ENCODE measurements at places on chromosomes 5 and 9. TPM values are rescaled to one million over a fixed set of nuclear protein-coding genes. Genes with fewer than 3 reads are reported as not detected.

GRCh38 chr9:4111233-4112008, 188.4 kb downstream of the GLIS3 start:
- H3K4me1 ChIP-seq: peaks cover 10% of the 10 kb centered on the region
- no peak for DNase-seq
- peak overlapping the region; percentile 20 for H3K4me3 ChIP-seq

- no peak overlapping the region for H3K4me3 ChIP-seq
- DNase-seq: no peak
- H3K4me1 ChIP-seq: peaks cover 9% of the 10 kb centered on the region
- no peak overlapping the region for H3K27ac ChIP-seq
- H3K36me3 ChIP-seq: no peaks in the 10 kb centered on the region
- H3K27me3 ChIP-seq: no peaks in the 10 kb centered on the region
These were observed 11.6 kb upstream of the CMBL start for GRCh38 chr5:10319202-10319851.

DNA sequence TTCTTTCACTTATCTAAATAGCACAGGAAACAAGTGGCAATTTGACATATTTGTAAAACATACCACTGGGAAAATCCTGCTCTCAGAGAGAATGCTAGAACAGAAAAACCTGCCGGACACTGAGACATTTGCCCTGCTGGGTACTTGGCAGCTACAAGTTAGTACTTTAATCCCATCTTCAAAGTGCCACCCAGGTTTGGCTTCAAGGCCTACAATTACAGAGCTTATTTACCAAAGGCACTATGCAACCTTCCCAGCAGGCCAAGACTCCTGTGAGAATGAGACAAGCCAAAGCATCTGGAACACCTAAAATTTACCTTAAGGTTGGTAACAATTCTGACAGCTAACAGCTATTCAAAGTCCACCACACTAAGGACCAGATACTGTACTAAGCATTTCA, 78.3 kb downstream of the TSSK1B start:
- DNase-seq: no peak
- peaks cover 9% of the 10 kb centered on the region for H3K4me1 ChIP-seq
- no peak overlapping the region for H3K4me3 ChIP-seq
- H3K27me3 ChIP-seq: no peaks in the 10 kb centered on the region
- H3K27ac ChIP-seq: no peak overlapping the region
- no peaks in the 10 kb centered on the region for H3K36me3 ChIP-seq

GRCh38 chr9:105307591-105308130, 63.2 kb downstream of the SLC44A1 start:
- no peak overlapping the region for H3K4me3 ChIP-seq
- H3K36me3 ChIP-seq: peaks cover 3% of the 10 kb centered on the region
- H3K27ac ChIP-seq: no peak overlapping the region
- peaks cover 21% of the 10 kb centered on the region for H3K4me1 ChIP-seq
- no peak for DNase-seq

DNA sequence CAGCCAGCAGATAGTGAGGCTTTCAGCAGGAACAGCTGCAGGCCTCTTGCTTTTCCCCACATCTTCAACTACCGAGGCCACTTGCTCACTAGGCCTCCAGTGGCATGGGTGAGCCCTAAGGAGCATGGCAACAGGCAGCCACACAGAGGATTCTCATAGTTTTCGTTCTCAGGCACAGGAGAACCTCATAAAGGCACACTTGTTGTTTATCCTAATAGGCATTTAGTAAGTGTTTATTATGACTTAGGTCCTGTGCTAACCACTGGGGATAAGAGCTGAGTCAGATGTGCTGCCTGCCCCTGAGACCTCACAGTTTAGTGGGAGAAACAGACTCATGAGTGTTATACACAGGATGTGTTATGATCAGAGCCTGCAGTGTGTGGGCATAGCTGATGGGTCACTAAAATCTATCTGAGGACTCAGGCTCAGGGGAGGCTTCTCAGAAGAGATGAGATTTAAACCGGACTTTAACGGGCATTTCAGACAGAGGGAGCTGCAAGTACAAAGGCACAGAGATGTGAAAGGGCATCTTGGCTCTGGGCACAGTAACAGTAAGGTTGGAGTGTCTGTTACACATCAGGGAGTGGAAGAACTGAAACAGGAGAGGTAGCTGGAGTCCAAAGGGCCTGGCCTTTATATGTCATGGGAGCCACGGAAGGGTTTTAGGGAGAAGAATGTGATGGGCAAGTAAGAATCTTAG, 21.0 kb upstream of the HEMGN start:
- no peak overlapping the region for H3K27ac ChIP-seq
- no peak overlapping the region for H3K4me3 ChIP-seq
- H3K4me1 ChIP-seq: peaks cover 9% of the 10 kb centered on the region
- H3K36me3 ChIP-seq: no peaks in the 10 kb centered on the region
- DNase-seq: no peak

- DNase-seq: no peak
- H3K27ac ChIP-seq: no peak overlapping the region
- H3K36me3 ChIP-seq: no peaks in the 10 kb centered on the region
- peaks cover 9% of the 10 kb centered on the region for H3K27me3 ChIP-seq
- no peak overlapping the region for H3K4me3 ChIP-seq
- H3K4me1 ChIP-seq: no peaks in the 10 kb centered on the region
These were observed 87.9 kb downstream of the ATPSCKMT start for GRCh38 chr5:10161778-10162177.

- H3K27ac ChIP-seq: no peak overlapping the region
- H3K36me3 ChIP-seq: no peaks in the 10 kb centered on the region
- no peaks in the 10 kb centered on the region for H3K27me3 ChIP-seq
- peaks cover 3% of the 10 kb centered on the region for H3K4me1 ChIP-seq
- no peak overlapping the region for H3K4me3 ChIP-seq
These were observed 56.8 kb downstream of the GLIS3 start for GRCh38 chr9:4243113-4243512.

DNA sequence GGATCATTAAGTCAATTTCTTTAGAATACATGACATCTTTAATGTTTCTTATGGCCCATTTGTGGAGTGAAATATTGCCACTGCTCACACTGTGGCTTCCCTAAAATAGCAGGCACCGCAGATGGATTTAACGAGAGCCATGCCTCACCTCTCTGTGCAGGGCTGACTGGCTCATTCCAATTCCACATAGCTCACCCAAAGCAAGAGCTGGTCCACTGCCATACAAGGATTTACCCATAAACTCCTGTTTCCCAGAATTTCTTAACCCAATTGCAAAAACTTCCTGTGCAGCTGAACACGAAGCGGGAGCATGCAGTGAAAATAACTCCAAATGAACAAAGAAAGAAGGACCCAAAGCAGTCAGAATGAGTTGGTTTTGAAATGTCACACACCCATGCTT, 159.5 kb downstream of the BAAT start:
- no peak overlapping the region for H3K27ac ChIP-seq
- H3K4me3 ChIP-seq: no peak overlapping the region
- DNase-seq: no peak
- peaks cover 8% of the 10 kb centered on the region for H3K27me3 ChIP-seq
- no peaks in the 10 kb centered on the region for H3K36me3 ChIP-seq

DNA sequence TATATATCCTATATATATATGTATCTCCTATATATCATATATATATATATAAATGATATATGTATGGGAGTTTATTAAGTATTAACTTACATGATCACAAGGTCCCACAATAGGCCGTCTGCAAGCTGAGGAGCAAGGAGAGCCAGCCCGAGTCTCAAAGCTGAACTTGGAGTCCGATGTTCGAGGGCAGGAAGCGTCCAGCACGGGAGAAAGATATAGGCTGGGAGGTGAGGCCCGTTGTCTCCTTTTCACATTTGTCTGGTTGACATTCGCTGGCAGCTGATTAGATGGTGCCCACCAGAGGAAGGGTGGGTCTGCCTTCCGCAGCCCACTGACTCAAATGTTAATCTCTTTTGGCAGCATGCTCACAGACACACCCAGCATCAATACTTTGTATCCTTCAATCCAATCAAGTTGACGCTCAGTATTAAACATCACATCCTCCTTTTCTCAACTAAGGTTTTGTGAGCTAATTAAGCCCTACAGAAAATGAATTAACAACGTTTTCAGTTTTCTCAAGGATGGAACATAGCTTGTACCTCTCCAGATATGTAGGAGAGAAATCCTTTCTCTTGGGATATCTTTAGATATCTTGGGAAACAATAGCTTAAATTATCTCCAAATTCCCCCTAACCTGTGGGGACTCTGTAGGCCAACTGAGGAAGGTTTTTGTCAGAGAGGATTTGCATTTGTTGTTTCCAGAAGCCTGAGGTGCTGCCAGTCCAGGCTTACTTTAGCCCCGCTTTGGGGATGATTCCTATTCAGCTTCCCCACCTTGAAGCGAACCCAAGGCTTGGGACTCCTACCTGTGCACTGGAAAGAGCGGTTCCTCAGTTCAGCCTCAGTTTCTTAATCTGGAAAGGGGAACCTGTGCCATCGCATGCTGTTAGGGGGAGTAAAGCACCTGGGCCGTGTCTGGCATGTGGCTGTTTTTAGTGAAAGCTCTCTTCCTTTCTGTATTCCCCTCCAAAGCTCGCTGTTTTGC, 163.2 kb downstream of the CACNA1B start:
- H3K27ac ChIP-seq: no peak overlapping the region
- H3K4me1 ChIP-seq: peaks cover 9% of the 10 kb centered on the region
- no peak overlapping the region for H3K4me3 ChIP-seq
- peaks cover 42% of the 10 kb centered on the region for H3K27me3 ChIP-seq
- DNase-seq: no peak

DNA sequence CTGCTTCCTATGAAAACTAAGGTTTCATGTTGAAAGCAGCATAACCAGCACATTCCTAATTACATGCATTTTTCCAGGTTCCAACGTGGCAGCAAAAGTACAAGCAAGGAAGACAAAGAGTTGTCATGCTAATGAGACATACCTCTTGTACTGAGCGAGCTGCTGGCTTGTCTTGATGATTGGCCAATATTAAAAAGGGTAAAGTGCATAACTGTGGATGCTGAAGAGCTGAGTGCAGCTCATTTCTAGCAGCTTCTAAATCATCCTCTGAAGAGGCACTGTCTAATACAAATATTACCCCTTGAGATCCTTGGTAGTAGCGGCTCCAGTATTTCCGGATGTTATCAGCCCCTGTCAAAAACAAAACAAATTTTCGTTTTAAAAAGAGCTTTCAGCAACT, 197.3 kb downstream of the ARL15 start:
- DNase-seq: no peak
- peaks cover 3% of the 10 kb centered on the region for H3K36me3 ChIP-seq
- no peak overlapping the region for H3K4me3 ChIP-seq
- peaks cover 3% of the 10 kb centered on the region for H3K4me1 ChIP-seq
- no peak overlapping the region for H3K27ac ChIP-seq

GRCh38 chr9:36187414-36187813, 3.3 kb upstream of the CLTA start:
- H3K27ac ChIP-seq: no peak overlapping the region
- no peaks in the 10 kb centered on the region for H3K27me3 ChIP-seq
- no peak overlapping the region for H3K4me3 ChIP-seq

Gene SLC2A6
- total RNA-seq: 2.0 TPM

Gene CARD9
- total RNA-seq: 1.2 TPM

Gene DMRT2
- not detected for total RNA-seq

Data from left ventricle myocardium inferior (tissue), 1 donor.